Mammary epithelial cell (primary cell): ENCODE measurements at places on chromosomes 3 and 15.
A peak's percentile ranks its signal among the peaks of the same experiment; 100 is the strongest.

DNA sequence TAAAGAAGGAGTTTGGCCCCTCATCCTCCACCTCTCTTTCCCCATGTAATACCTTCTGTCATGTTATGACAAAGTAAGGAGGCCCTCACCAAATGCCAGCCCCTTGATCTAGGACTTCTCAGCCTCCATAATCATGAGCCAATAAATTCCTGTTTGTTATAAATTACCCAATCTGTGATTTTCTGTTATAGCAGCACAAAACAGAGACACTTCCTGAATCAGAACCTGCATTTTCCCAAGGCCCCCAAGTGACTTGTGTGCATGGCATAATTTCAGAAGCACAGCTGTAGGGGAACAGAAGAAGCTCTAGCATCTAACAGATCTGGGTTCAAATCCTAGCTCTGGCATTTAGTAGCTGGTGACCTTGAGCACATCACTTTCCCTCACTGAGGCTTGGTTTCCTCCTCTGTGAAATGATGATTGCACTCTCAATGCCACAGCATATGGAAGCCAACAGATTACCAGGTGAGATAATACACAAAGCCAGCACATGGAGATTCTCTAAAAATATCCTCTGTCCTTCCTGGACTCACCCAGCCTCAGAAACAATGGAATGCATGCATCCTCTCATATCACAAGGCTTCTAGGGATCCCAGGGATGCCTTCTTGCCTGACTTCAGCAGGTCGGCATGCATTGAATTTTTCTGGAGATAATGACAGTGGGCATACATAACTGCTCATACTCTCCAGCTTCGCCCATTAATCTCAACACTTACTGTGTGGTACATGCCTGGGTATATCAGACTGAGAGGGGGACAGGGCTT lies 26.3 kb downstream of the TLNRD1 start:
- no peak for DNase-seq

DNA sequence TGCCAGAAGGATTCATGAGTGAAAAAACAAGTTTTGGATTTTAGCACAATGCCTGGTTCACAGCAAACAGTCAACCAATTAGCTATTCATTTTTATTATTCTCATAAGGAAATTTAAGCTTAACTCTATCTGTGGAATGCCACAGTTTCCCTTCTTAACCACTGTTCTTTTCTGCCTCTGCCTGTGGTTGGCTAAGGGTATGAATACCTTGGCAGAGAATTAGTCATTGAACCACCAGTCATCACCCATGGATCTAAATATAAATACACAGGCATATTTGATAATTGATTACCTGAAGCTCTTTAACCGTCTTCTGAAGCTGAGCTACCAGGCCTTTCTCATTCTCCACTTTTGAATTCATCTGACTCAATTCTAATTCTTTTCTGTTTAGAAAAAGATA lies 79.9 kb downstream of the MYH15 start:
- peak; percentile 65 for DNase-seq

DNA sequence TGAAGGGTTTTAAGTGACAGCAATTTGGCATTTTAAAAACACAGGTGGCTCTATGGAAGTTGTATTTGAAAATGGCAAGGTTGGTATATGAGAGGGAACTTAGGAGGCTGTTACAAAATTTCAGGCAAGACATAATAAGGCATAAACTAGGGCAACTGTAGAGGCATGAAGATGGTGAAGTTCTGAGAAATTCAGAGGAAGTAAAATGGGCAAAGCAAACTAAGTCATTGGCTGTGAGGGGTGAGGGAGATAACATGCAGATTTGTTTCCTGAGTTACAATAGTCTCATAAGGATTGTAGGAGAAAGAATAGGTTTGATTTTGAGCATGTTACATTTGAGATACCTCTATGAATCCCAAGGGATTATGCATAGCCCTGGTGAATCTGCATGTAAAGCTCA lies 302.9 kb upstream of the ARHGEF26 start:
- no peak for DNase-seq

GRCh38 chr3:87084868-87085267 lies 93.9 kb upstream of the VGLL3 start:
- DNase-seq: peak; percentile 23

GRCh38 chr3:136818191-136818768 lies 646 bp upstream of the SLC35G2 start:
- no peak for DNase-seq

DNA sequence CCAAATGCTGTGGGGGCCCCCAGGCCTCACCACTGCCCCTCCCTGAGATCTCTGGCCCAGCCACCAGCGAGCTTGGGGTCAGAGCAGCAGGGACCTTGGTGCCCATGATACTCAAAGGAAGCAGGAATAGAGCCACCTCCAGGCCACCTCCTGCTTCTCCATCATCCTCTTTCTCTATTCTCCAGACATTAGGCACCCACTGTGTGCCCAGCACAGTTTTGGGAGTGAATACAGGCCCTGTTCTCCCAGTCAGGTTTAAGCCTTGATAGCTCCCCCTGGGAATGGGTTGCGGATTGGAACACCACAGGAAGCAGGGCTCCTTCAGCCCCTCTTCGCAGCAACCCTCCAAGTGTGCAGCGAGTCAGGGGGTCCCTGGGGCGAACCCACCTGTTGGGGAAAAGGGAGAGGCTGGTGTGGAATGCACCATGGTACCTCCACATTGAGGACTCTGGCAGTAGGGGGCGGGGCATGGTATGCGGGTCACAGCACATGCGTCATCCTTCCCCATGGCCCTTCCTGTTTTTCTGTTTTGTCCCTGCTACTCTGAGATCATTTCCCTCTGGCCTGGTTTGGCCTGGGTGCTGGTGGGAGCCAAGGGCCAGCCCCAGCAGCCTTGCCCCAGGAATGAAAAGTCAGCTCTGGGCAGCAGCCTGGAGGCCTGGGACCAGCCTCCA lies 14.2 kb upstream of the SEMA3B start:
- peak; percentile 70 for DNase-seq

DNA sequence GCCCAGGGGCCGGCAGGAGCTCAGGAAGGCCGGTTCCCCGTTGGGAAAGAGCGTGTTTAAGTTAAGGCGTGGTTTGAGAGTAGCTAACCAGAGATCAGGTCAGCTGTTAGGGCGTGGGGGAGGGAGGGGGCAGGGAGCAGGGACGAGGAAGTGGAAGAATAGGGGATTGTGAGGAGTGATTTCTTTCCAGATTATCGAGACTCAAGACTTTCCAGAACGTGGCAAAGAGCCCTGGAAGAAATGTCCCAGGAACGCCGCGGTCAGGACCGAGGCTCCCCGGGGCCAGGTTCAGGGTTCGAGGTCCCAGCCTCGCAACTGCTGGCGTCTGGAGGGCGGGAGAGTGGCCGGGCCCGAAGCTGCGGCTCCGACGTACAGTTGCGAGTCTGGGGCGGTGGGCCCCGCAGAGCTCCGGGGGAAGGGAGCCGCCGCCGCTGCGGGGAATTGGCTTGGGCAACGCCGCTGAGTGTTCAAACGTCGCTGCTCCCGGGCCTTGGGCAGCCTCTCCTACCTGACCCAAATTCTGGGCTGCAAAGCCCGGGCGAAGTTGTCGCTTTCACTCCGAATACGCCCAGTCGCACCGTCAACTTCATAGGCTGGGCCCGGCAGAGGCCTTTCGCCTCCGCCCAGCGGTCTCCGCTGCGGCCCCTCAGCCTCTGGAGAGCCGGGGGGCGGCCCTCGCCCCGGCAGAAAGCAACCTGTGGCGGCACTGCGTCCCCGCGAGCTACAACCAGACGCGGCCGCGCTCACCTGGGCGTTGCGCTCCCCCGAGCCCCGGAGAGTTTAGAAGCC lies 9.5 kb downstream of the ISL2 start:
- DNase-seq: no peak

DNA sequence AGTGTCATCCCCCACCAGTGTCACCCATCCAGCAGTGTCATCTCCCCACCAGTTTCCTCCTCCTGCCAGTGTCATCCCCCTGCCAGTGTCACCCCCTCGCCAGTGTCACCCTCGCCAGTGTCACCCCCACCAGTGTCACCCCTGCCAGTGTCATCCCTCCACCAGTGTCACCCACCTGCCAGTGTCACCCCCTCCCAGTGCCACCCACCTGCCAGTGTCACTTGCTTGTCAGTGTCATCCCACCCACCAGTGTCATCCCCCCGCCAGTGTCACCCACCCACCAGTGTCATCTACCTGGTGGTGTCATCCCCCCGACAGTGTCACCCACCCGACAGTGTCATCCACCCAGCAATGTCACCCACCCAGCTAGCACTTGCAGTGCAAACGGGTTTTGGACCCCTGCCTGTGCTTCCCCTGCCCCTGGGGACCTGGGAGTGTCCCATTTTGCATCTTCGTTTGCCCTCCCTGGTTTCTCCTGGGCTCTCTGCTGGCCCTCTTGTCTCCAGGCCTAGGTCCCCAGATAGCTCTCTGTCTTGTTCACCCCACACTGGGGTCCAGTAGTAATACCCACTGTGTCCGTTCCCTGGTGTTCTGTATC lies 99.8 kb upstream of the PRR20G start:
- no peak for DNase-seq

DNA sequence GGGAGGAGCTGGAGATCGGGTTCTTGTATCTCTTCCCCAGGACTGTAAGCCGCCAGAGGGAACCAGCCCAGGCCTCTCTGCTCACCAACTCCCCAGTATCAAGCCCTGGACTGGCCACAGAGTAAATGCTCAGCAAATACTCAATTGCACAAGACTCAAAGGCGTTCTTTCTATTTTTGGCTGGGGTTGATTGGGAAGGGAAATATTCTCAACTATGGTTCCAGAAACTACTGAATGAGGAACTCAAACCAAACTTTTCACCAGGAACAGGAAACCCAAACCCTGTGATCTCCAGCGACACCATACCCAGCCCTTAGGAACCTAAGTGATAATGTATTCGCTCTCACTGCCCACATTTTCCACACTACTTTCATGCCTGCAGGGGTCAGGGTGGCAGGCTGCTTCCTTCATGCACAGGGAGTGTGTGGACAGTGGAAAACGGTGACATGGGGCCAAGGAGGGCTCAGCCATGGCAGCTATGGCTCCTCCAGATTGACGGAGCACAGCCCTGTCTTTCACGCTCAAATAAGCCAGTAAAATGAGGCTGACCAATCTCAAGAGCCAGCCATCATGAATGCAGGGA lies 124.7 kb upstream of the RAD18 start:
- DNase-seq: no peak

GRCh38 chr3:147380977-147381376 lies 25.4 kb downstream of the ZIC4 start:
- DNase-seq: no peak

DNA sequence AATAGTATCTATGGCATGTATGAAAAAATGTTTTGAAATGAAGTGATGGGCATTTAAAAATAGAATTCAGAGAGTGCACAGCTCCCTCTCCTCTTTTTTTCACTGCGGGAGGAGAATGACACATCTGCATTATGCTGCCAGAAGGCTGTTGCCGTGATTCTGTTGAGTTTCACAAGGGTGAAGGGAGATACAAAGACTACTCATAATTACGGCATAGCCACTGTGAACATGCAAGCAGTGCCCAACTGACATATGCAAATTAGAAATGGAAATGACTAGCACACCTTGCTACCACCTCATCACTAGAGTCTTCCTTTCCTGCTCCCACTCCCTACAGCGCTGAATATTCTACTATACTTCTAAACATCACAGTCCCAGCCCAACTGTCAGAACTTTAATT lies 20.1 kb downstream of the IFT57 start:
- DNase-seq: no peak

GRCh38 chr15:75732809-75733451 lies 20.3 kb upstream of the CSPG4 start:
- peak; percentile 44 for DNase-seq

DNA sequence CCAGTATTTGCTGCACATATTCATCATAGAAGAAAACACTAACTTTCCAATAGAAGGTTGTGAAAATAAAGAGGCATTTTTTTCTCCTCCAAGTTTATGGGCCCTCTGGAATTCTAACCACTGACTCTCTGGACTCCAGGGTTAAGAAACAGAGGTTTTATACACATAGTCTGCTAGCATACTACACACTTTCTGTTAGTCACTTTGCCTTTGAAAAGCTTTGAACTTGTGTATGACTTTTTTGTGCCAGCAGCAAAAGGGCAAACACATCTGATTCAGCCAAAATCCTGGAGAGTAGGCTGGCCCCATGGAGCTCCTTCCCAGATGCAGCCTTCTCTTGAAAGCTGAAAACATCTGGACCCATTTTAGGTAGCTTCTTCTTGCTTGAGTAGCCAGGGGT lies 6.2 kb downstream of the ZIC4 start:
- no peak for DNase-seq

GRCh38 chr3:161171113-161171512 lies 50.0 kb upstream of the NMD3 start:
- peak; percentile 60 for DNase-seq

DNA sequence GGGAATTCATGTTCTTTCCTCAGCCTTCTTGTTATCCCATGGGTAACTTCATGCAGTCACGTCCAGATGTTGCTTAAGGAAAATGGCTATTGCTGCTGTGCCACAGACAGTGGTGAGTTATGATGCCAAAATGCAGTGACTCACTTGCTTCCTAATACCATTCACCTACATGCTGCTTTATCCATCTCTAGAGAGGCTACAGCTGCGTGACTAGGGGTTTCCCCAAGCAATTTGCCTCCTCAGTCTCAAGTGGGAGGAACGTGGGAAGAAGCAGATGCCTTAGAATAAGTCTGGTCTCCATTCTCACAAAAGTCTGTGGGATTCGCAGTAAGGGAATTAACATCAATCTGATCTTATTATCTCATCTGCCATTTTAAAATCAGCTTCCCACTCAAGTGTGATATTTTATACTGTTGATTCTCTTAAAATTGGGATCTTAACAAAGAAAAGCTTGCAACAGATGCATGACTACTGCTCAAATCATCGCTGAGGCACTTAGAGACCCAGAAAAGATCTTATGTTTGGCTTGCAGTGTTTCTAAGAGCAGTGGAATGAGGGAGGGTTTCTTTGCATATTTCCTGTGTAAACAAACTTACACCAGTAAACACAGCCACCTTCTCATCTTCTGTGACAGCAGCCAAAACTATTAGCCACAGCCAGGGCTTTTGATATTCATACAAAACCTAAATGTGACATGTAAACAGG lies 62.0 kb upstream of the ACP3 start:
- DNase-seq: peak; percentile 89

- DNase-seq: no peak
Observed at GRCh38 chr3:114308830-114309229, 15.0 kb downstream of the TIGIT start.

DNA sequence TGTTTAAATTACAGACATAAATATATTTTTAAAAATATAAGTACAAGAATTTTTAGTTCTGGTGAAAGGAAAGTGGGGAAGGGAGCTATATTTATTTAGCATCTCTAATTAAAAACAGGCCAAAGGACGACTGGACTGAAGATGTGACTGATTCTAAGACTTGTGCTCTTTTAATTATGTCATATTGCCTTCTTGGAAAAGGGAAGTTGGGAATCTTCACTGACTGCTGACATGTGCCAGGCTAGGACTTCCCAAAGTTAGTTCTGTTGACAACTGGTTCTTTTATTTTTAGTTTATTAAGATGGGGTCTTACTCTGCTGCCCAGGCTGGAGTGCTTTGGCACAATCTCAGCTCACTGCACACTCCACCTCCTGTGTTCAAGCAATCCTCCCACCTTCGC lies 13.5 kb downstream of the CNOT10 start:
- DNase-seq: no peak

- no peak for DNase-seq
Observed at GRCh38 chr3:126952261-126952982, 30.5 kb upstream of the PLXNA1 start.

GRCh38 chr3:87996882-87997281 lies 61.9 kb downstream of the CGGBP1 start:
- no peak for DNase-seq
